ENCODE measurements at places on chromosomes 2 and 18.

- peaks cover 7% of the 10 kb centered on the region for H3K27me3 ChIP-seq
- H3K27ac ChIP-seq: no peak overlapping the region
- H3K4me3 ChIP-seq: no peak overlapping the region
- no peaks in the 10 kb centered on the region for H3K36me3 ChIP-seq
- no peak for DNase-seq
- H3K4me1 ChIP-seq: no peaks in the 10 kb centered on the region
Observed at GRCh38 chr2:240245706-240246105, 105.2 kb upstream of the OTOS start.

- H3K27me3 ChIP-seq: no peaks in the 10 kb centered on the region
- no peak for DNase-seq
- no peaks in the 10 kb centered on the region for H3K4me1 ChIP-seq
- no peak overlapping the region for H3K4me3 ChIP-seq
- no peaks in the 10 kb centered on the region for H3K36me3 ChIP-seq
Observed at GRCh38 chr2:80815259-80815658, 510.7 kb upstream of the LRRTM1 start.

DNA sequence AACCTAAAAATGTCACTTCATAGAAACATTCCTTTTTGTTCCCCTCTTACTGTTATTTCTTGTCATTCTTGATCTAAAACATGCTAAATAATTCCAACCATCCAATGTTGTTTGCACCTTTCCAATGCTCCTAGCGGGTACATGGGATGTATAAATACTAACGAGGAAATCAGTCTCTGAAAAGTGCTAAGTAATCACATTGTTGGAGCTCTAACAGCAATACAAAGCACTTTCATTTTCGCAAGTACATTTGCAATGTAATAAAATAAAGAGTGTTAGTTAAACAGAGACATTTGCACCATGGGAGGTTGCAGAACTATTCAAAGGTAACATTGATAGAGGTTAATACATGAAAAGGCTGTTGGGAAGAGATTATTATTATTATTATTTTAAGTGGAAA lies 286.2 kb upstream of the ACVR2A start:
- DNase-seq: no peak
- no peak overlapping the region for H3K27ac ChIP-seq
- H3K27me3 ChIP-seq: no peaks in the 10 kb centered on the region

DNA sequence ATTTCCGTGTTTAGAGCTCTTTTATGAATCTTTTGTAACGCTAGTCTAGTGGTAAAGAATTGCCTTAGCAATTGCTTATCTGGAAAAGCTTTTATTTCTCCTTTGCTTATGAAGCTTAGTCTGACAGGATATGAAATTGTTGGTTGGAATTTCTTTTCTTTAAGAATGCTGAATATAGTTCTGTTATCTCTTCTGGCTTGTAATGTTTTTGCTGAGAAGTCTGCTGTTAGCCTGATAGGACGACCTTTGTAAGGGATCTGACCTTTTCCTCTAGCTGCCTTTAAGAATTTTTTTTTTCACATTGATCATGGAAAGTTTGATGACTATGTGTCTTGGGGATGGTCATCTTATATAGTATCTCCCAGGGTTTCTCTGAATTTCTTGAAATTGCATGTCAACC lies 101.1 kb downstream of the TRABD2A start:
- no peaks in the 10 kb centered on the region for H3K36me3 ChIP-seq
- H3K27me3 ChIP-seq: no peaks in the 10 kb centered on the region
- no peak overlapping the region for H3K27ac ChIP-seq
- DNase-seq: no peak
- H3K4me1 ChIP-seq: peaks cover 29% of the 10 kb centered on the region
- no peak overlapping the region for H3K4me3 ChIP-seq

- DNase-seq: no peak
- no peaks in the 10 kb centered on the region for H3K4me1 ChIP-seq
- no peaks in the 10 kb centered on the region for H3K36me3 ChIP-seq
- no peaks in the 10 kb centered on the region for H3K27me3 ChIP-seq
- H3K27ac ChIP-seq: no peak overlapping the region
Observed at GRCh38 chr2:40259900-40260299, 192.0 kb downstream of the SLC8A1 start.

- no peaks in the 10 kb centered on the region for H3K27me3 ChIP-seq
- no peak overlapping the region for H3K27ac ChIP-seq
- H3K4me3 ChIP-seq: no peak overlapping the region
- no peak for DNase-seq
Observed at GRCh38 chr18:8366656-8367055, 242.6 kb upstream of the RAB12 start.

DNA sequence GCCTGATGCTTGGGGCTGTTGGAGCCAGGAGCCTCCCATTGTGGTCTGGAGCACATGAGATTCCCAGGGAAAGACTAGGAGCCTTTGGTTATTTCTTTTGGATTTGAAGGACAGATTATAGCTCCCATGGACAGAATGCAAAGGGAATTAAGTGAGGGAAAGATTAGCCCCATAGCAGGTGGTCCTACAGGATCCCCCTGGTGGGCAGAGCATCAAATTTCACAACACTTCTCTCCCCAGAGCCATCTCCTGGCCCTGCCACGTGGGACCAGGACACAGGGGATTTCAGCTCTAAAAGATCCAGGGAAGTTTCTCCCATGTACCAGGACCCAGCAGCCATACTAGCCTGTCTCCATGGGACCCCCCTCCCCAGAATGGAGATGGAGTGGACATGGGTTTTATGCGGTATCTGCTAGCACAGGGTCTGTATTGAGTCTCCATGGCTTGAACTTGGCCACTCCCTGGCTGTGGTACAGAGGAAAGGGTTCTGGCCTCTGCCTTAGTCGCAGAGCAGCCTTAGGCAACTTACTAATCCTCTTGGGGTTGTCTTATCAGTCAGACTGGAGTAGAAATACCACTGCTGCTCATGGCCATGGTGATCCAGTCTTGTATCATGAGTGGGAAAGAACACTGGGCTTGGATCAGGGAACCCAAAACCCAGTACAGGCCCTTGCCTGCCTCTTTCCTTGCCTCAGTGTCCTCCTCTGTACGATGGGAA lies 6.8 kb upstream of the PLB1 start:
- H3K4me1 ChIP-seq: no peaks in the 10 kb centered on the region
- no peak overlapping the region for H3K4me3 ChIP-seq
- no peak for DNase-seq
- H3K27ac ChIP-seq: no peak overlapping the region
- H3K36me3 ChIP-seq: no peaks in the 10 kb centered on the region
- H3K27me3 ChIP-seq: no peaks in the 10 kb centered on the region

DNA sequence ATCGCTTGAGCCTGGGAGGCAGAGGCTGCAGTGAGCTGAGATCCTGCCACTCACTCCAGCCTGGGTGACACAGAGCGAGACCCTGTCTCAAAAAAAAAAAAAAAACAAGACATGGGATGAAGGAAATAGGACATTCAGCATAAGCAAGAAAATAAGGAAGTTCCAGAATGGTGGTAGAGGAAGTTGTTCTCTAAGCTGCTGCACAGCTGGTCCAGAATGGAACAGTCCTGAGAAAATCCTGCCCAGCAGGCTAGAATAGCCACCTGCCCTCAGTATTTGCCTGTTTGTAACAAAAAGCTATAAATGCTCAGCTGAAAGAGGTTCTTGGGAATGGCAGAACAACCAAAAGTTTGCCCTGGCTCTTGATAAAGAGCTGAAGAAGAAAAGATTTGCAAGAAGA lies 11.1 kb upstream of the MAPRE3 start:
- no peak overlapping the region for H3K27ac ChIP-seq
- no peaks in the 10 kb centered on the region for H3K4me1 ChIP-seq
- H3K36me3 ChIP-seq: no peaks in the 10 kb centered on the region
- no peak overlapping the region for H3K4me3 ChIP-seq
- no peaks in the 10 kb centered on the region for H3K27me3 ChIP-seq
- DNase-seq: no peak

GRCh38 chr2:11822746-11823451 lies 76.5 kb downstream of the LPIN1 start:
- no peaks in the 10 kb centered on the region for H3K27me3 ChIP-seq
- peaks cover 5% of the 10 kb centered on the region for H3K4me1 ChIP-seq
- peaks cover 50% of the 10 kb centered on the region for H3K36me3 ChIP-seq

DNA sequence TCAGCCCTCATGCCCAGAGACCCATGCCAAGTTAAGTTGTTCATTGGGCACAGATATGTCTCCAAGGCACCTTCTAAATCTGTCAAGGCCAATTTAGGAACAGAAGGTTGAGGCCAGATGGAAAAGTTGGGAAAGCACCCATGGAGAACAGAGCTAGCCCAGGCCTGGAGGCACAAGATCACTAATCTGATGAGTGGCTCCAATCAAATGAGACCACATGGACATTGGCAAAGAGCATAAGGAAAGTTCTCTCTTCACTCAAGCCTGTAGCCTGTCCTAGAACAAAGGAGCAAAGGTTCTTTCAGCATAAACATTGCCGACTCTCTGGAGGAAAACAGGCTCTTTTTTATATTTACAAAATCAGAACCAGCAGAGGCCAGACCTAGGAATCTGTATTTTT lies 154.8 kb downstream of the RNF152 start:
- DNase-seq: no peak
- H3K4me3 ChIP-seq: no peak overlapping the region
- no peaks in the 10 kb centered on the region for H3K27me3 ChIP-seq

DNA sequence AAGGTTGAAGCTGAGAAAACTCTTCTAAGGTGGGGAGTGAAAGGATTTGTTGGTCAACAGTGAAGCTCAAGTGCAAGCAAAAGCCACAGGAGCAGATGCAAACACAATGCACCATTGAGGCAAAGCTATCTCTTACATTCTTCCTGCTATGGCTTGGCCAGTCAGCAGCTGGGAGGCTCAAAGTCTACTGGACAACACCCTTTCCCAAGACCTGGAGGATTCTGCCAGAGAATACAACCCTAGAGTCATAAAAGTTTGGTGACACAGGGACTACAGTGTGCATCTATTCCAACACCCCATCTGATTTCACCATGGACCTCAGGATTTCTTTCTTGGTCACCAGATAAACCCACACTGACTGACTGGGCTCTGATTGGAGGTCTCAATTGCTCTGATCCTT lies 342.0 kb downstream of the HRH4 start:
- no peaks in the 10 kb centered on the region for H3K27me3 ChIP-seq
- no peak for DNase-seq
- no peak overlapping the region for H3K27ac ChIP-seq

DNA sequence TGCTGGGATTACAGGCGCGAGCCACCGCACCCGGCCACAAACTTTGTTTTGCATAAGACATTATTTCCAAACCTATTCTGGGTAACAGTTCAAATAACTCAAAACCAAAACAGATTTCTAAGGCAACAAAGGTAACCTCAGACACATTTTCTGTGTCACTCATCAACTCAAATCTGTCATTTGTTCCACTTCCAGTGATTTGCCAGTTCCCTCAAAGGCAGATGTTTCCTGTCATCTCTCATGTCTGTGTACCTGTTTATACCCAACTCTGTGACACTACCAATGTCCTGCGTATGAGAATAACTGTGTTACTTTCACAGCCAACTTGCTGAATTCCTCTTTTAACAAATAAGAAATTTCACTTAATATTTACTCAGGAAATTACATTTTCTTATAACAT lies 54.4 kb downstream of the SCN3A start:
- H3K27ac ChIP-seq: peak overlapping the region; percentile 29
- no peaks in the 10 kb centered on the region for H3K27me3 ChIP-seq
- H3K36me3 ChIP-seq: no peaks in the 10 kb centered on the region
- H3K4me3 ChIP-seq: no peak overlapping the region
- peaks cover 13% of the 10 kb centered on the region for H3K4me1 ChIP-seq
